ENCODE measurements at places on chromosomes 4 and X.

GRCh38 chrX:129649268-129650182 lies 5.2 kb downstream of the APLN start:
- DNase-seq, result no peak

DNA sequence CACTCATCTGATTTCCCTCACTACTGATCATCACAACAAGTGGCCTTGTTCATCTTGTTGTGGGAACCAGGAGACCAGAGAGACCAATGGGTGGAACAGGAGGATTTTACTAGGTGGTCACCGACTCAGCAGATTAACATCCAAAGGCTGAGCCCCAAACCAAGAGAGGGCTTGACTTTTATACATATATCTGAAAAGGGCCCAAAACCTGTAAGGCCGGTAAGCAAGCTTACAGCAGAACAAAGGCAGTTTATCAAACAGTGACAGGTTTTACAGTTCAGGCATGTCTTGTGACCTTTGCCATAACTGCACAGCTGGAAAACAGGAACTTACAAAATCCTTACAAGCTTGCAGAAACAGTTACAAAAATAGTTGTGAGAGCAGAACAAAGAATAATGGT lies 195.9 kb downstream of the OR13H1 start:
- no peak for DNase-seq

DNA sequence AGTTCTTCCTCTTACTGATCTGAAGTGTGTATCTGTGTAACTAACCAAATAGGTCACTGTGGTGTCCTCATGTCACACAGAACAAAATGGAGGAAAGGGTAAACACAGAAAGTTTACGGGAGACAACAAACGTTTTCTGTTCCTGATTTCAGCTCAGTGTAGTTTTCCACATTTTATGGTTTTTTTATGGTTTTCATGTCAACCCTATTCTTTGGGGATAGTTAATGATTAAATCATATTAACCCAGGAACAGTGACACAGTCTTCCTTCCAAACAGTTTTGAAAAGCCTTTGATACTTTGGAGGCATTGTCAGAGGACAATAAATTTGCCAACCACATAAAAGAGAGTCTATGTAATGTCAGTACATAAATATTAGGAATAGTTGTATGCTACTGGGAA lies 4.2 kb downstream of the LNX1 start:
- DNase-seq, result no peak

DNA sequence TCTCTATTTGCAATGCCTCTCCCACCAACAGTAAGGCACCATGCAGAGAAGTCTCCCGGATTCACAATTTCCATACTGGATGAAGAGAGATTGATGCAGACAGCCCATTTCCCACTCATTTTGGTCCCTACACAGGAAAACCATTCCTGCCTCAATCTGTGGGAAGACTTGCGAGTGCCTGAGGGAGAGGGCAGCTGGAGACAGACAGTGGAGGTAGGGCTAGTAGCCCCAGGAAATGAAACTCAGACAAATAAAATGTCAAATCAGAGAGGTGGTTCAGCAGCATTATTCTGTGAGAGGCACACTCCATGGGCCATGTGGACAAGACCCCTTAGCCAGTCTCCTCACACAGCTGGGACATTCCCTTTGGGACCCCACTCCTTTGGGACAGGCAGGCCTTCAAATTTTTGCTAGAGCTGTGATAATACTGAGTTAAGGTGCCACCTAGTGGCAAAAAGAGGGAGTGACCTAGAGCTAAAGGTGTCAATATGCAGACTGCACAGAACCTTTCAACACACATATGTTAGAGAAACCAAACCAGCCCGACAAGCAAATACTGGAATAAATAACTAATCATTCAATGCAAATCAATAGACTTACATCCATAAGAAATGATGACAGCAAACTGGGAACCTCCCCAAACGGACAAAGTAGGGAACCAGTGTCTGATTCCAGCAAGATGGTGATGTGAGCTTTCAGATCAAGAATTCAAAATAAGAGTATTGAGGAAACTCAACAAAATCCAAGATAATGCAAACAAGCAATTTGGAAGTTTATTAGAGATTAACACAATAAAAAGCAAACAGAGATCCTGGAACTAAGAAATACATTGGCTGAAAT lies 1865.3 kb upstream of the AGA start:
- DNase-seq, result no peak

DNA sequence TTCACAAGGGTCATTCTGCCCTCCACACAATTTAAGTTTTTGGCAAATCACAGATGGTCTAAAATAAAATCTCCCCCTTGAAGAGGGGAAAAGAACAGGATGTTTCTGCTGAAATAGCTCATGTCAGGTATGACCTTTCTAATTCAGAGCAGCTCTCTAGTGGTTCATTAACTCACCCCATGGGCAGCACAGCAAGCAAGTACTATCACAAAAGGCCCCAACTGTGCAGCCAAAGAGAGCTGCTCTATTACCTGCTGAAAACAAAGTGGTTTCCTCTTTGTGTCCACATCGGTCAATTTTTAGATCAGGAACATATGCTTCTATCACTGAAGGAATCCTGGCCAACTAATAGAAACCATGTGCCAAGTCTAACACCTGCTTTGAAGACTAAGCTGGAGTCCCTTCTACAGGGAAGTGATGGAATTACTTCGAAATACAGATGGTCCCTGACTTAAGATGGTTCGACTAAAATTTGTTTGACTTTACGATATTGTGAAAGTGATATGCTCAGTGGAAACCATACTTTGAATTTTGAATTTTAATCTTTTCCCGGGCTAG lies 164.3 kb downstream of the ENOX2 start:
- no peak for DNase-seq

GRCh38 chr4:6425336-6425735 lies 47.1 kb downstream of the PPP2R2C start:
- DNase-seq, result no peak

DNA sequence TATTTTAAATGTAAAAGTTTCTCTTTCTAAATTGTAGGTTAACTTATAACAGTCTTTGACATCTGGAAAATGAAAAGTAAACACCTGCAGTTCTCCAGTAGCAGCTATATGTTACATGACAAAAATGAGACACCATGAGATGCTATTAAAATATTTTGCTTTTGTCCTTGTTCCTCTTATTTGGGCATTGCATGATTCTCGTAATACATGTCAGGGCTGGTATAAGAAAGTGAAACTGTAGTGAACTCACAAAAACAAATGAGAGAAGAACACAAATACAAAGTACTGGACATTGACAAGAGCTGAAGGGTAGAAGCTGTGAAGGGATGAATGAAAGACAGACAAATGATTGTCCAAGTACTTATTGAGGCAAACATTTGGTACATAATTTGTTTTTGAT lies 9.0 kb downstream of the GK2 start:
- DNase-seq, result no peak

DNA sequence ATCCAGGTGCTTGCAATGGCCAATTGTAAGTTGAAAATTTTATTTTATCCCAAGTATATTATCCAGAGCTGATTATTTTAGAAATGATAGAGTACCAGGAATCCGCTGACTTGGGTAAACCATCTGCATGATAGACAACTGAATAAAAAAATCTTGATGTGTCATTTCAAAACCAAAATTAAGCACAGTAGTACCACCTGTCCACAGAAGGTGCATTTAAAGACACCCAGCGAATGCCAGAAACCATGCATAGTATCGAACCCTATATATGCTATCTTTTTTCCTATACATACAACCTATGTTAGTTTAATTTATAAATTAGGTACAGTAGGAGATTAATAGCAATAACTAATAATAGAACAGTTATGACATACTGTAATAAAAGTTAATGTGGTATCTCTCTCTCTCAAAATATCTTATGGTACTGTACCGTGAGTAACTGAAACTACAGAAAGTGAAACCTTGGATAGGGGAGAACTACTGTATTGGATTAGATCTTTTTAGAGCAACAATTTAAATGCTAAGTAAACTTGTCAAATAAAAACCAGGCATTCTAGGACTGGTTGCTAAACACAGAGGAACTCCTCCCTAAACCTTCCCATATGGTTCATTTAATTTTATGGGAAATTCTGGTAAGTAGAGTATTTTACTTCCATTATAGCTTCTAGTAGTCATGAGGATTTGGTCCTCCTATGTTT lies 6.2 kb downstream of the NEIL3 start:
- DNase-seq, result no peak

GRCh38 chr4:3372933-3373465 lies 68.8 kb upstream of the HGFAC start:
- no peak for DNase-seq

DNA sequence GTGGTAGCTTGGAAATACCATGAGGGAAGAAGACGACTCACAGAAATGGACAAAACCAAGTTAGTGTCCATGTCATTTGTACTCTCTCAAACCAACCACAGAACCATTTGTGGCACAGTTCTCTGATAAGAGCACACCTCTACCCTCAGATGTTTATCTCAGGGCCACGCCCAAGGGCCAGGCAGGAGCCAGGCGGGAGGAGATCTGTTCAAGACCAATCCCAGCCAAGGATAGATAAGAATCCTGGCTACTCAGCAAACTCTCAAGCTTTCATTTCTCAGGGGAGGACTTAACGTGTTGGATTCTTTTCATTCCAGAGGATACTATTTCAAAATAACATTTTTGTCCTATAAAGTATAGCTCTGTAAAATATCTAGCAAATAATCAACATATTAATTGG lies 95.0 kb downstream of the NYX start:
- no peak for DNase-seq

DNA sequence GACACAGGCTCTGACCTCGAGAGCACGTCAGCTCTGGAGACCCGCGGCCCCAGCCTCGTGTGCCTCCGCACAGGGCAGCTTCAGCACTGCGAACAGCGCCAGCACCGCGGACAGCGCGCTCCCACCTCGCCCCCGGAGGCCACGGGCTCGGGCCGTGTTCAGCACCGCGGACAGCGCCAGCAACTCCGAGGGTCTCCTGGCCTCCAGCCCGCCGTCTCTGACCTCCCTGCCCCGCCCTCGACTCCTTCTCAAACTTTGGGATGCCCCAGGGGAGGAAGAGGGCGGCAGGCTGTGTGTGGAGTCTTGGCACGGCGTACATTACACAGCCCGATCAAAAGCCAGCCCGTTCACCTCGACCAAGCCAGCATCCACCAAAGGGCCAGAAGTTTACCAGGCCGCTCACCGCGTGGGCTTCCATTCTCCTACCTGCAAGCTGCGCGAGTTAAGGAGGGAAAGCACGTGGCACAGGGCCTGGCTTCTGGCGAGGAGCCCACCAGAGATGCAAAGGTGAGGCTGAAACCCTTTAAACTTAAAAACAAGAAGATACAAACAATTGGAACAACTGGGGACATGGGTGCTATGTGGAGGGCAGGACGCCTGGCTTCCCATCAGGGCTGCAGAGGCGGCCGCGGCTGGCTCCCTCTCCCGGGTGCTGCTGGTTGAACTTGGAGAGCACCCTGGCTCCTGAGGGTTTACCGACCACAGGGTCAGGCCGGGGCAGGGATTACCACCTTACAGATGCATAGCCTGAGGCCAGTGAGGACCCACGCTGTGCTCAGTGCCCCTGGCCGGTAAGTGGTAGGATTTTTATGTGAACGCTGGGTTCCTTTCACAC lies 4.5 kb upstream of the NKX1-1 start:
- peak; percentile 11 for DNase-seq

DNA sequence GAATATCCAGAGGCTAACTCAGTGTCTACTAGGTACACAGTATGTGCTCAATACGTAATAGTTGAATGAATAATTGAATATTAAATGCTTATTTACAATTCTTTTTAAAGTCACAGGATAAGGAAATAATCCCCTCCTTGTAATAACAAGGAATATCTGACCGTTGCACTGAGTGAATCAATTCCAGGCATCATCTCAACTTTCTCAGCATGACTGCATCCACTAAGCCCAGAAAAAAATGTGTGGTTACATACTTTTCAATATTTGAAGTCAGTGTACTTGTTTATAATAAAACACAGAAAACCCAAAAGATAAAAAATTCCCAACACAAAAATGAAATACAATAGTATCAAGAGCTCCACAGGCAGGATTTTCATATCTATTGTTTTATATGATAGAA lies 105.4 kb downstream of the TMEM144 start:
- DNase-seq, result no peak

- peak; percentile 52 for DNase-seq
These were observed 27.4 kb downstream of the HOPX start for GRCh38 chr4:56653461-56654237.

DNA sequence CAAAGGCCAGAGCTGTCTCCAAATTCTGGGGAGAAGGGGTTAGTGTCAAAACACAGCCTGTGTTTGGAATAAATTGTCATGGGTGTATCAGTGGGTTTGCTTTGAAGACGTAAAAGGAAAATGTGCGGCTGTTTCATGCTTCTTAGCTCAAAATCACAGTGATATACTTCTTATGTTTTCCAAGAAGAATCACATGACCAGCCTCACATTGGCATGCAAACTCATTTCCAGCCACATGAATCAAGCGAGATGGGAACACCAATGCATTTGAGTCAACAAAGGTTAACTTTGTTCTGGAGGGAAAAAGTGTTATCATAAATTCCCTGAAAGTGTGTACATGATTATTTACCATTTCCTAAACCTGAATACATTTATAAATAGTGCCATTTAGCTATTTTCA lies 19.0 kb upstream of the SPP1 start:
- no peak for DNase-seq

GRCh38 chrX:154827194-154828015 lies 7.1 kb downstream of the SMIM9 start:
- DNase-seq, result no peak

DNA sequence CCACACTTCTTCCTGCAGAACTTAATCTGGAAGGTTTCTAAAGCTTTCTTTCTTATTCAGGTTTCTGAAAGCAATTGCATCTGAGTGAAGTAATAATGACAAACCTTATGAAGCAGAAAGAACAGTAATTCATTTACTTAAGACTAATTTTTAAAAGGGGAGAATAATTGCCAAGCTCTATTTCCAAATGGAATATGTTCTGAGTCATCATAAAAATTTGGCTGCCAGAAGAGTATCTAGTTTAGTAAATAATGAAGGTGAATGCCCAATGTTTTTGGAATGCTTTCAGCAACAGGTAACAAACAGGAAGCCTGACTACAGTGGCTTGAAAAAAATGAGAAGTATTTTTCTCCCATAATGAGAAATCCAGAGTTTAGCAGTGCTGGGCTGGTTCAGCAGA lies 227.3 kb upstream of the TET2 start:
- DNase-seq, result no peak

DNA sequence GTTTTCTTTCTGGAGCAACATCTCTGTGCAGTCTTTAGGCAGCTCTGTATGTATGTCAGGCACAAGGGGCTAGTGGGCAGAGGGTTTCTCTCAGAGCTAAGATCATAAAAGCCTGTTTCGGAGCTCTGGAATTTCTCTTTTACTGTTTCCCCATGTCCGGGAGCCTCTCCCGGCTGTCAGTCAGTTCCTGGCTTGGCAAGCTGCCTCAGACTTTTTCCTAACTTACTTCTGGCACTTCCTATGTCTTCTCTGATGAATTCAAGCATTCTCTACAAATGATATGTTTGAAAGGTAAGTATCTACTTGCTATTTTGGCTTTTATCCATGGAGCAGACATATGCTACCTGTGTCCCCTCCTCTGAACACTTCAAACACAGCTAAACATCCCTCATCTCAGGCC lies 129.3 kb upstream of the PGRMC2 start:
- DNase-seq, result no peak

GRCh38 chr4:175824076-175824475 lies 12.0 kb upstream of the GPM6A start:
- DNase-seq, result no peak

Data from T-helper 2 cell treated with Interferon-gamma antibody and Interleukin-4, amounts not matched to agents 5 μg/mL and 100 μg/mL, for 36 hours (primary cell).